ENCODE measurements at places on chromosomes 5 and 9. TPM values are rescaled to one million over a fixed set of nuclear protein-coding genes. Genes with fewer than 3 reads are reported as not detected.

DNA sequence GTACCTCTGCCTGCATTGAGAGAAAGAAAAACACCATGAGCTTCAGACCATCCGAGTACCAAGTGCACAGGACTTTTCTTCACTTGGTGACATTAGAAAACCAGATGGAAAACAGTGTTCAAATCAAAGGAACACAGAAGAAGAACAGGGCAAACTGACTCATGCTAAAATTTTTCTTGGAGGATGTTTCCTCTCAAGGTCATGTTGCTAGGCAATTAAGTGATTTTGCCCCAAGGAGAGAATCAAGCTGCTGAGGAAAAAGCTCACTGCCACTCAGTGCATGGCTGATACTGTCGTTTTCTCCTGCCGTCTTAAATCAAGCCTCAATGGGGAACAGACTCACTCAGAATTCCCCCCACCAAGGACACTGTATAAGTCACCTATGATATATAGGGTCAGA, 57.9 kb upstream of the SIMC1 start:
- H3K27ac ChIP-seq, result no peak overlapping the region
- H3K4me1 ChIP-seq, result no peaks in the 10 kb centered on the region
- no peak overlapping the region for H3K4me3 ChIP-seq
- H3K36me3 ChIP-seq, result no peaks in the 10 kb centered on the region
- no peak for DNase-seq

DNA sequence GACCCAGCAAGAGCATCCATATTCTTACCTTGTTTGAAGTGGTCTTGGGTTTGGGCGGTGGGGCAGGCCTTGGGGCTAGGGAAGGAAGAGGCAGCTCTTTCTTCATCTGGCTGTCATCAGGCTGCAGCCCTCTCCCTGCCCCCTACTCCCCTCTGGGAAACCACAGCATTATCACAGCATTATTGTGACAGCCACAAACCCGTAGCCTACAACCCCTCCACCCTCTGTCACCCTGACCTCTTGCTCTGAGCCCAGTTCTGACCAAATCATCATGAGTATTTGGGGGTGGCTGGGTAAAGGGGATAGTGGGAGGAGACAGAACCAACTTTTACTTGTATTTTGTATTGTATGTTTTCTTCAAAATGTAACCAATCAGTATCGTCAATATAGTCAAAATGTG, 94.3 kb upstream of the ARRDC3 start:
- H3K27me3 ChIP-seq, result no peaks in the 10 kb centered on the region
- no peaks in the 10 kb centered on the region for H3K4me1 ChIP-seq
- no peaks in the 10 kb centered on the region for H3K36me3 ChIP-seq

DNA sequence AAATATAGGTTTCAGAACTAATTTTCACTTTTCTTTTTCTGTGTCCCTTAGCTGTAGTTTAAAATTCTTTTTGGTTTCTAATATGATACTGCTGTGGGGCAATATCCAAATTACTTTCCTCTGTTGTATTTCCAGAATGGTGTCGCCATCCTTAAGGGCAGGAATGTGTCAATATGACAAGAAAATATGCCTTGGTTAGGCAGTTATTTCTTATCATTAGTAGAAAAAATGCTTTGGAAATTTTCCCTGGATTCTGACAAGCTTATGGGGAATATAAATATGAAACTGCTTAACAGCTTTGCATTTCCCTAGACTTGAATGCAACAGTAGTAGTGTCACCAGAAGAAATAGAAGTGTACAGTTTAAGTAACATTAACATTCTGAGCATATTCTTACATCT, 29.4 kb downstream of the ANKRD34B start:
- DNase-seq, result peak; percentile 8
- no peaks in the 10 kb centered on the region for H3K27me3 ChIP-seq
- no peaks in the 10 kb centered on the region for H3K4me1 ChIP-seq
- no peaks in the 10 kb centered on the region for H3K36me3 ChIP-seq

- no peak overlapping the region for H3K27ac ChIP-seq
- no peaks in the 10 kb centered on the region for H3K36me3 ChIP-seq
- no peaks in the 10 kb centered on the region for H3K4me1 ChIP-seq
- H3K27me3 ChIP-seq, result peaks cover 11% of the 10 kb centered on the region
Observed at GRCh38 chr9:127106466-127106855, 16.0 kb downstream of the ANGPTL2 start.

Gene GPR150
- not detected for total RNA-seq

Gene INSL6
- total RNA-seq, result not detected

All from astrocyte (in vitro differentiated cells and primary cell).